ENCODE measurements at places on chromosomes 5 and 9.

DNA sequence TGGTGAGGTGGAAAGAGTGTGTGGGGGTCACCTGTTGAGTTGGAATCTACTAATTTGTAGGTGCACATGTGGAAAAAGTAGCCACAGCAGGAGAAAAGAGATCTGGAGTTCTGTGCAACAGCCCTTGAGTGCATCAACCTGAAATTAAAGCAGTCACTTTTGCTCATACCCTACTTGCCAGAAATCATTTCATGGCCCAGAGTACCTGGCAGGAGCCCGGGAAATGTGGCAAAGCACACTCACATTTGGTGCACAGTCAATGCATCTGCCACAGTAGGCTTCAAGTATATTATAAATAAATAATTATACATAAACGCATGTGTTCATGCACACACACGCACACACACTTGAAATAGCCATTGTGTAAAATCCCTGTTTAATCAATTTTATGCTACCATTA, 203.0 kb downstream of the ICE1 start:
- no peak for DNase-seq

DNA sequence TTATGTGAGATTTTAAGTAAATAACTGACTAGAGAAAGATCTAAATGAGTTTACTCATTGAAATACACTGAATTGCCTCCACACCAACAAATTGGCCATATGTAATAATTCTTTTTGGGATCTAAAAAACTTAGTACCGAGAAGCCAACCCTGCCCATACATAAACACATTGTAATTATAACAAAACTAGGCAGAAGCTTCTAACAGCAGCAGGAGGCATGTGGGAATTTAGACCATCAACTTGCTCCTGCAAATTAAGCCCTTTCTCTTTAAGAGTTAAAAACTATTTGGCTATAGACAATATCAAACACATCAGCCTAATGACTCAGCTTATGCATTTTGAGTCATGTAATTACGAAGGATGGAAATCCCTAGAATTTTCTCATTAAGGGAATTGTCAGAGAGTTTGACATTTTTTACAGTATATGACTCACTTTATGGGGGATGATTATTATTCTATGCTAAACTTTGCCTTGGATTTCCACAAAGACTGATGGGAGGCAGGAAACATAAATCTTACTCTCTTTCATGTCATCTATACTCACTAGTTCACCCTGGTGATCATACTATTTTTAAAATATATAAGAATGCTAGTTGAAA, 1.0 kb downstream of the IL7R start:
- no peak for DNase-seq

DNA sequence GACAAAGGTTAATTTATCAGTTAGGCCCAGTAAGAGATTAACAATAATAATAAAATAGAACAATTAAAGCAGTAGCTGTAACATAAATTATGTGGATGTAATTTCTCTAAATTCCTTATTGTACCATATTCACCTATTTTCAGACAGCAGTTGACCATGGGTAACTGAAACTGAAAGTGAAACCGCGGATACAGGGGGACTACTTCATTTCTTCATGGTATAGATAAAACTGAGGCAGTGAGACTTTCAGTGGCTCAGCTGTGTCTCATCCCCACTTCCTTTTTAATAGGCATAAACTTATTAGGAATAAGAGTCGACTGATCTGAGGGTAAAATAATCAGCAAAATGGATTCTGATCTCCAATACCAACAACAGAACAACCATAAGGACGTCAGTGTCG, 174.0 kb upstream of the WWC1 start:
- DNase-seq: no peak

- DNase-seq: no peak
These were observed 137.1 kb upstream of the ERCC6L2 start for GRCh38 chr9:95738438-95738837.

DNA sequence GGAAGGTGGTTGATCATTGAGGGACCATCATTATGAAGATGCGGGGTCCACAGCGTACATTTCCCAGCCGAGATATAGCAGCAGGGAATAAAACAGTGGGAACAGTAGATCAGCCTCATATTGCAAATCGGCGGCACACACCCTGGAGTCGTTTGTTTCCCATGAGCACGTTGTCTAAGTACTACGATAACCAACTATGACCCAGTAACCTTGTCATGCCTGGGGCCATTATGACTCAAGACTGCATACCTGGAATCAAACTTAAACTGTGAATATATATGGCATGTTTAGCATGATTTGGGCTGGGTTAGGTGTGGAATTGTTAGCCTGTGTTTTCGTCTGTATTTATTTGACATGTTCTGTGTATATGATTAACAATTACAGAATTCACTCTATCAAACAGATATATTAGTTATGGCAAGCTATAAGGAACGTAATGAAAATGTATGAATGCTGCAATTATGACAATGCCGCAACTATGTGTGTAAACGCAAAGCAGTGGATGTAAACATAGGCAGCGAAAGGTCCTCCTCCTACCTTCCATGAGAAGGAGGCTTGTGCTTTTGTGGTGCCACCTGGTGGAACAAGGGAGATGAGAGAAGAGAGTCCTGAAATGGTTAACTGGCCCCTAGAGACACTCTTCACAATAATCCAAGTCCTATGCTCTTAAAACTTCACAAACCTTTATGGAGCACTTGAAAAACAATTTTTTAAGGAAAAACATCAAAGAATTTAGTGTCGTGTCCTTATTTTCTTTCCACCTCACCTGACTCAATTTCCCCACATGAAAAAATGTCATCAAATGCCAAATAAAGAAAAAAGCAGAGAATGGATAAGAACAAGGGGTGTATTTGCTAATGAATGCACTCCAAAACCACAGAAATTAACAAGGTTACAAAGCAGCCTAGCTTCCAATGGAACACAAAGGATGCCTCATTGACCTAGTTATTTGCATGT, 47.1 kb downstream of the SEMA5A start:
- no peak for DNase-seq

- no peak for DNase-seq
These were observed 72.4 kb downstream of the HABP4 start for GRCh38 chr9:96522366-96522765.

DNA sequence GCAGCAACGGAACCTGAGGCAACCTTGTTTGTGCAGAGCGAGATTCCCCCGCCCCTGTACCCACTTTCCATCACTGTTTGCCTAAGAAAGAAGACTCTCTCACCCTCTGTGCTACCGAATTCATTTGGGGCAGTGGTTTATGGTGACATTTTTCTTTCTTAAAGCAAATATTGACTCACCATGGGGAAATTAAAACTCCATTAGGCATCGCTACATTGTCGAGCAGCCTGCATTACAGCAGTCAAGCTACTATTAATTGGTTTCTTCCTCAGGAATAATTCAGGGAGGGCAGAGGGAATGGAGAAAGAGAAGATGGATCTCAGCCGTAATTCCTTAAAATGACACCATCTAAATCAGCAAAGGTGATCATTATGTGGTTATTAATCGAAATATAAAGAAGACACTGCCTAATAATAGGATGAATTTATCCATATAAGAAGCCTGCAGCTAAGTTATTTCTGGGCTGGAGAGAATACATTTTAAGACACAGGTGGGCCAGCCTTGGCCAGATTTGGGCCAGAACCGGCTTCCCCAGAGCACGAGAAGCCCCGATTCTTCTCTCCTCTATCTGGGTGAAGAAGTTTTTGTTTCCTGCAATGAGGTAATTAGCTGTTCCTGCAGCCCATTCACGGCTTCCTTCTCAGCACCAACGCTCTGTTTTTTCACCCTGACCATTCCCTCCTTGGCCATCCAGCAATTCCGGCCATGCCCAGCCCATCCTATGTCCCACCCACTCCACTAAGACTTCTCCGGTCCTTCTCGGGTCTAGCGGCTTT, 16.8 kb downstream of the CFAP77 start:
- DNase-seq: no peak

DNA sequence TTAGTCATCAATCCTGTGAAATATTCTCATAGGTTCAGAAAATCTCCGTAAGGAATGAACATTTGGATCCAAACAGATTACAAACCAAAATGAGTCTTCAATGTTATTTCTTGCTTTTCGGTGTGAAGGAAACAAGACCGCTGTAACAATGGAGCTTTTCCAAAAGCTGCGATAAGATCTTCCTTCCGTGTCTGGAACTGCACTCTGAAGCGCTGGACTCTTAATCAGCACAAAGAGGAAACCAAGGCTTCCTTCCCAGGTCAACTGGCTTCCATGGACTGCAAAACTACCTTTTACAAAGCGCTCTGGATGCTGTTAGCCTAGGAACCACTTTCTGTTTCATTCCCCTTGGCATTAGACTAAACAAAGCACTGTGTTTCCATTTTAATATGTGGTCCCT, 137.9 kb upstream of the BASP1 start:
- DNase-seq: no peak

DNA sequence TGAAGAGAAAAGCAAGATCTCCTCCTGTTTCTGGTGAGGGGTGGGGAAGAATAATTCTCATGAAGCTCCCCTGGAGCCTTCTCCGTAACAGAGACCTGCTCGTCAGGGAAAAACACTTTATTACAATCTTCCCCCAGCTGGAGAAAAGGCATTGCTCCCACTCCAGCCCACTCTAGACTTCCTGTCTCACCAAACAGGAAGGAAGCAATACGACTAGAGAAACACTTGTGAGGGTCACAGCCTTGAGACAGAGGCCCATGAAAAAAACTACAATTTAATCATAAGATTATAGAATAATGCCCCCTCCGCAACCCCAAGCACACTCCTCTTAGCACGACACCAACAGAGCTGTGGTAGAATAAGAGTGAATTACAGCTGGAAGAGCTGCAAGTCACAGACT, 197.2 kb upstream of the S1PR3 start:
- DNase-seq: no peak

DNA sequence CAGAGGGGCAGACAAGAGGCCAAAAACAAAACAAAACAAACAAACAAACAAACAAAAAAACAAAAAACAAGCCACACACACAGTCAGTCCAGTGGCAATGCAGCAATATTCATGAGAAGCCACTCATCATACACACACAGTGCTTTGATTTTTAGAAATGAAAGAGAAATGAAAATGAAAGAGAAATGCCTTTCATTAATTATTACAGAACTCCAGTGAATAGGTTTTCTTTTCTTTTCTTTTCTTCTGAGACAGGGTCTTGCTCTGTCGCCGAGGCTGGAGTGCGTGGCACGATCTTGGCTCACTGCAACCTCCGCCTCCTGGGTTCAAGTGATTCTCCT, 36.9 kb downstream of the SPRY4 start:
- no peak for DNase-seq

GRCh38 chr9:3894772-3895171, 369.0 kb upstream of the RFX3 start:
- DNase-seq: no peak

DNA sequence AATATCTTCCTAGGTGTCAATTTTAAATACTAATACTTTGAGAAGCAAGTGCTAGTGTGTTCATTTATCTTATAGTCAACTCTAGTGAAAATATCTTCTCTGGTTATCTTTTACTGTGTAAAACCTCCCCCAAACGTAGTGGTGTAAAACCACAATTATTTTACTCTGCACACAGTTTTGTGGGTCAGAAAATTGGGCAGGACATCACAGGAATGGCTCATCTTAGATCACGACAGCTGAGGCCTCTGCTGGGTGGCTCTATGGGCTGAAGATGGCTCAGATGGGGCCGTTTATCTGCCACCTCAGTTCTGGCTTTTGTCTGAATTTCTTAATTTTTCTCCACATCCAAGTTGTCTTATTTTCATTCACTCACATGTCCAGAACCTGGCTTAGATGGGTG, 457.2 kb upstream of the ACTBL2 start:
- DNase-seq: no peak

GRCh38 chr5:162487528-162488525, 420.3 kb downstream of the GABRG2 start:
- DNase-seq: no peak

DNA sequence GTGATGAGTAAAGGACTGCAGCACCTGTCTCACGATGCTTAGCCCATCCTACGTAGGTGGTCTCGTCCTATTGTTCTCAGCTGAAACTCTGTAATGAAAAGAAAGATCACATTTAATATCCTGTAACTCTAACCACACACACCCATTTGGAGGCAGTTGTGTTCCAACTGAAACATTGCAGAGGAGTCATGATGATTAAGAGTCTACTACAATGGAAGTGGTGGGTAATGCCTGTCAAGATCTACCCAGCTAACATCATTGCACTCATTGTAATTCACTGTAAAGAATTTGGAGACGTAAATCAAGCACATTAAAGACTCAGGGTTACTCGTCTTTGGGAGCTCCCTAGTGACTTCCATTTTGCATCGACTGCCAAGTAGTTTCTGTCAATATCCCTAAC, 106.0 kb upstream of the PTPN3 start:
- no peak for DNase-seq

DNA sequence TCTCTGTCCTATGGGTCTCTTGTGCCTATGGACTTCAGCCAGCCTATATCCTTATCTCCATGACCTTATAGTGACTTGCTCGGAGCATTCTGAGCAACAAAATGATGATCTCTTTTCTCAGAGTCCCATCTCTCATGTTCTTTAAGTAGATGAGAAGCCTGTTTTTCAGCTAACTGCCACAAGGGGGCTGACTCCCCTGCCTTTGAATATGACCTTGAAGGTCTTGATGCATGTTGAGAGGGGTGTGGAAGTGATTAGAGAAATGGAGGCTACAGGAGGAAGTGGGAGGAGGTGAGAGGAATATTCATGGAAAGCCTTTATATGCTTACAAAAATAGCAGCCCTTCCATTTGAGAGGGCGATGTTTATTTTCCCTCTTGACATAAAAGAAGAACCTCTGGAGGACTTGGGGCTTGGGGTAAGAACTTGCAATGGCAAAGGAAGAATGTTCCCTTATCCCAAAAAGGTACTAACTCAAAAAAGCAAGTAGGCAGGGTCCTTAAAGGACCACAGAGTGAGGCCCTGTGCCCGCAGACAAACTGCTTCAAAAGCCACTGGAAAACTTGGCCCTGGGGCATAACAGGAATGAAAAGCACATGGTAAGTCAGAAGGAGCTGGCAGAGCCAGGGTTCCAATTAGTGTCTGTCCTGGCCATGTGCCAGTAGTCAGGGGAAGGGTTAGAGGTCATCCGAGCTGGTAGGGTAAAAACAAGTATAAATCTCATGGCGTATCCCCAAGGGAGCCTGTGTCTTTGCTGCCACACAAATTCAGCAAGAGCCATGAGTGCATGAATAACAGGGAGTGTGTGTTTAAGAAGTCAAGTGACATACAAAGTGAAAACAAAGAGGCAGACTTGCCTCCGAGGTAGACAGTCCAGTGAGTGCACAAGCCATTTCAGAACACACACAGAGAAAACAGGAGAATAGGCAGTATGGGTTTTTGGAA, 39.1 kb downstream of the FGD3 start:
- DNase-seq: no peak

- DNase-seq: no peak
These were observed 398.6 kb upstream of the ADAMTSL1 start for GRCh38 chr9:18075253-18075952.

DNA sequence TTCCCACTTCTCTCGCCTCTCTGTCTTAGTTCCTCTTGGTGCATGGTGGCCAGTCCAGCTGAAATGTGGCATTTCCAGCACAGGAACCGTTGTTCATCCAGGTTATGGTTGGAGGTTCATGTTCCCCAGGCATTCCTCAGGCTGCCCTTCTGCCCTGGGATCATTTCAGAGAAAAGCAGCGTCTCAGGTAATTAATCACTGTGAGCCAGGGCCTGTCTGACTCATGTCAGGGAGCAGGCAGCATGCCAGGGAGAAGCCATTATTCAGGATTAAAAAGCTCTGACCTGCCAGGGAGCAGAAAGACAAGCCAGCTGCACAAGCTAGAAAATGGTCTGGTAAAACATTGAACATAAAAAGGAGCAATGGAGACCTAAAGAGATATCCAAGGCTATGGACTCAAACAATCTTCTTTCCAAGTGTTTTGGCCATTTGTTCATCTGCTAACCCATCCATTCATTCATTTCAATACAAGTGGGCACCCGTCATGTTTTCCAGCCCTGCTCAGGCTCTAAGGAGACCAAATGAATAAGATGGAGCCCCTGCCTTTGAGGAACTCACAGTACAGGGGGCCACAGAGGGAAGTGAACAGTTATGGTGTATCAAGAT, 241.4 kb downstream of the DRD1 start:
- no peak for DNase-seq
